ENCODE measurements at places on chromosomes 12 and 14.

DNA sequence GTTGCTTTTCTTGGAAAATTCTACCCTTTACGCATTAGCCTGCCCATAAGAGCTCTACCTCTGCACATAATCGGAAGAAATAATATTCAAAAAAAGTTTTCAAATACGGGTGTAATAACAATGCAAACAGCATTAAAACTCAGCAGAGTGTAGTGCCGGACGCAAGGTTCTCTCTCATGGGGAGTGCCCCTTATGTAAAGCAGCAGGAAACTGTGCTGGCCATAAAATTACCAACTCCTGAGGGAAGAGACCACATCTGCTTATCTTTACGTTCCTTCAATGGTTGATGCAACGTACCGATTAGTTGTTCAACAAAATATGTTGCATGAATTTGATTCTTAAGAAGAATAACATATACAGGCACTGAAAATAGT lies 118.7 kb upstream of the TMCC3 start:
- no peak for DNase-seq

- DNase-seq, result no peak
Observed at GRCh38 chr14:59240356-59240755, 51.9 kb downstream of the DAAM1 start.

DNA sequence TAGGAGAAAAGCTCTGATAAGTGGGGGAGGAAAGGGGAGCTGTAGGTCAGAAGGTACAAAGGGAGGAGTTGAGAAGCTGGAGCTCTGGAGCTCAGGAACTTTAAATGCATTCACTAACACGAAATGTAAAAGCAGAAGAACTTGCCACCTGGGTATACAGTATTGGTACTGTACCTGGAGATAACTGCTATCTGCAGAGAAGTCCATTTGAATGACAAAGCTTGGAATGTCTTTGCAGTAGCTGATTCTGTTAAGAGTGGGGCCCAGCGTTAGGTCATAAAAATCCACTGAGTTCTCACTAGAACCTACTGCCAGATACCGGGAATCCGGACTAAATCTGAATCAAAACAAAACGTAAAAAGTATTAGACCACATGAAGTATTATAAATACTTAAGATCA lies 55.6 kb downstream of the ZC3H14 start:
- DNase-seq, result no peak

- no peak for DNase-seq
Observed at GRCh38 chr12:49133014-49133413, 1.8 kb upstream of the TUBA1B start.

DNA sequence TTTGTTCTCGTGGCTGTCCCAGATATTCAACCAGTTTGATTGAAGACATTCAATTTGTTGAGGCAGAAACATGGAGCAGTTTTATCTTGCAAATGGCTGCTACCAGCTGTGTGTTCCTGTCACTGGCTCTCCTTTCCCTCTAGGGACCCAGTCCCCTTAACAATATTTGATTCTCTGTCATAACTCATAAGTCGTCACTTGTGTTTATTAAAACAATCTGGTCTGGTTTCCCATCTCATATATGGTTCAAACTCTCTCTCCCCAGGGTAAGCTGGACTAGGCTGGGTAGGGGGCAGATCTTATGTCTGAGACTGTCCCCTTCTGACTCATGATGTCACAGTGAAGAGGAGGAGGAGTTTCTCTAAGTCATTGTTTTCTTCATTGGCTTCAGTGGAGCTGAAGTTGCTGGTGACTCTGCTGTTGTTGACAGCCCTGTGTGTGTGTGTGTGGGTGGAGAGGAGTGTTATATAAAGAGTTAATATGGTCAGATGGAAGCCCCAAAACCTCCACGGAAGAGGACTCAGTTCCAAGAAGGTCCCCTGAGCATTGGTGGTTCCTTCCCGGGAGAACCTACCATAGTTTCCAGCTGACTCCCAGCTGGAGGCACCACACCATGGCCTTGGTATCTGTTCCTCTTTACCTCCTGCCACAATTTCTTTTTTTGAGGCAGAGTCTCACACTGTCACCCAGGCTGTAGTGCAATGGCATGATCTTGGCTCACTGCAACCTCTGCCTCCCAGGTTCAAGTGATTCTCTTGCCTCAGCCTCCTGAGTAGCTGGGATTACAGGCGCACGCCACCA lies 16.1 kb upstream of the GNG2 start:
- DNase-seq, result no peak

DNA sequence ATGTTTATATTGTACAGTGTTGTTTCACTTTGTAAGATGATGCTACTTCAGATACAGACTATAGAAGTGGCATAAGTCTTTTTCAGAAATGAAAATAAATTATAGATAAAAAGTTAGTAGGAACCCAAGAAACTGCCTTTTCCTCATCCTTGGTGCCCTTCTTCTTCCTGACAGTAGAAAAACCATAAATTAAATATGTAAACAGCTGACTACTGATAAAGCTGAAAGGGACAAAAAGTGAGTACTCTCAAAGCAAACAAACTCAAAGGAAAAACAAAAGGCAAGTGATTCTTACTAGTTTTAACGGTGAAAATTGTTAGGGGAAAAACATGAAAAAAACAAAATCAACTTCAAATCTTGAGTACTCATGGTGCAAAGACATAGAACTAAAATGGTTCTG lies 8.6 kb upstream of the C12orf50 start:
- no peak for DNase-seq

DNA sequence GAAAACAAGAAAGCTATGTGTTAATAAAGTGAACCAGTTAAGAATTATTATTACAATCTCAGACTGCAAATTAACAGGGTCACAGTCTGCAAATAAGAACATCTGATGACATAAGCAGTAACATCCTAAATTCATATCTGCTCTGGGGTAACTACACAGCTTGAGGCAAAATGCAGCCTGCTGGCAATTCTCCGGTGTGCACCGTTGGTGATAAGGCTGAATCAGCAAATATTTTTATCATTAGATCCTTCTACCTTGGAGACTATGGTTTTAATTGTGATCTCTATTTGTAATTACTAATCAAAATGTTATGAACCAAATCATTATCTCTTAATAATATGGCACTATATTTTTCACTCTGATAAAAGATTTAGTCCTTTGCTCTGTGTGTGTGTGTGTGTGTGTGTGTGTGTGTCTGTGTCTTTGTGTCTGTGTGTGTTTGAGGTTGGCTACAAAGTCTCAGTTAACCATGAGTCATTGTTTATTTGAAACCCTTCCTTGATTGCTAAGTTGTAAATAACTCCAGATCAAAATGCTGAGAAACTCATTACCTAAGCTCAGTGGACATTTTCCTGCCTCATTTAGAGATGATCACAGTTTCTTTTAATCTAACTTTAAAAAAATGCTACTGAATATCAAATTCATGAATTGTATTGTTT lies 442.6 kb downstream of the GXYLT1 start:
- DNase-seq, result no peak

DNA sequence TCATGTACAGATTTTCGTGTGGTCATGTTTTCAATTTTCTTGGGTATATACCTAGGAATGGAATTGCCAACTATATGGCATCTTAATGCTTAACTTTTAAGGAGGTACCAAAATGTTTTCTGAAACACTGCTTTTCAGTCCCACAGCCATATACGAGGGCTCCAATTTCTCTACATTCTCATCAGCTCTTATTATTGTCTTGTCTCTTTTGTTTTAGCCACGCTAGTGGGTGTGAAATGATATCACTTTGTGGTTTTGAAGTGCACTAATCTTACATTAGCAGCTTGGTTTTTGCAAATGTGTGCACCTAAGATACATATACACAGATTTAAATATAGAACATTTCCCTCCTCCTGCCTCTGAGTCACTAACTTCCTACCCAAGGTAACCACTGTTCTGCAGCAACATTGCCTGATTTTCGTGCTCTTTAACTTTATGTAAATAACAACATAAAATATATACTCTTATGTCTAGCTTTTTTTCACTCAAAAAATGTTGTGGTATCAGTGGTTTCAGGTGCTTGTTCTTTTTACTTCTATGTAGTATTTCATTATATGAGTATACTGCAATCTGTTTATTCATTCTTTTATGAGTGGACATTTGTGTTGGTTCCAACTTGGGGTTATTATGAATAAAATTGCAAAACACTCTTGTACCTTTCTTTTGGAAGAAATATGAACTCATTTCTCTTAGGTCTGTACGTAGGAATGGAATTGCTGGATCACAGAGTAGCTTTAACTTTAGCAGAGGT lies 73.1 kb downstream of the ZFP36L1 start:
- no peak for DNase-seq

GRCh38 chr12:60197589-60197988 lies 601.8 kb downstream of the SLC16A7 start:
- no peak for DNase-seq

DNA sequence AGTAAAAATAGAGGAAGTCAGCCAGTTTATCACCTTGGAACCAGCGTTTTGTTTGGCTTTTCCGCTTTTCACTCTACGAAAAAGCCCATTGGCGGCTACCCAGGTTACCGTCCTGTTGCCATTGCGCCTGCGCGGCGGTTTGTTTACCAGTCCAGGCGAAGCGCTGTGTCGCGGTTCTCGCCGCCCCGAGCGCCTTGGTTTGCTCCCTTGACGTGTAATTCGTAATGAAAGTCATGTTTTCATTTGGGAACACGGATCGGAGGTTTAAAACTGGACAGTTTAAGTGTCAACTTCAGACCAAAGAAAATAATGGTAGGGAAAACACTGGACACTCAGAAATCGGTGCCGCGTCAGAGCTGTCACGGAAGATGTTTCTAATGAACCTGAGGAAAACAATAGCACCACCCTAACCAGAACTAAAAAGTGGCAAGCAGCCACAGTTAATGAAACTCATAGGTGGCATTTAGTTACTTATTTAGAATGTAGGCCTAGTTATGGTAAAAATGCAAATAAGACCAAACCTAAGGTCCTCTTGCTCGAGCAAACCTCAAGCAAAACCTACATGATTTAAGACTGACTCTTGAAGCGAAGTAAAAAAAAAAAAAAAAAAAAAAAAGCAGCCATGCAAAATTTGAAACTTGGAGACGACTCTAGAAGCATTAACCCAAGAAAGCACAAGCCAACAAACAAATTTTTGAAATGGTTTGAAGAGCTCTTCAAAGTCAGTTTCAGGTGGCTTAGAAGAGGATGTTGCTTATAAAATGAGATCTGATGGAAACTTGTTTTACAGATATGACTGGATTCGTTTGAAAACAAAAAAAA lies 790 bp upstream of the GPR19 start:
- peak; percentile 73 for DNase-seq

DNA sequence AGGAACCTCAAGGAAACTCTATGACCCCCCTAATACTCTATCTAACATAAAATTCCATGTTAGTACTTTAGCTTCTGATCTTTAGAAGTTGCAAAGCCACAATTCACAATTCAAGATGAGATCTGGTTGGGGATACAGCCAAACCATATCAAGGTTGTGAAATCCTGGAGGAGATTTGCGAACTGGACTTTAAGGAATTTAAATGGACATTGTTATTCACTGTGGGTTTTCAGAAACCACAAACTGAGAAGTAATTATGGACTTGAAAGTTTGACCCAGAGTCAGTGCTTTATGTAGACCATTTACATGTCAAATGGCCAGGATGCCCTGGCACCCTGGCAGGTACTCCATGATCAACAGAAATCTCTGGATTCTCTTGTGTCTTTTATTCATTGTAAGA lies 14.2 kb upstream of the CDKL1 start:
- DNase-seq, result no peak

DNA sequence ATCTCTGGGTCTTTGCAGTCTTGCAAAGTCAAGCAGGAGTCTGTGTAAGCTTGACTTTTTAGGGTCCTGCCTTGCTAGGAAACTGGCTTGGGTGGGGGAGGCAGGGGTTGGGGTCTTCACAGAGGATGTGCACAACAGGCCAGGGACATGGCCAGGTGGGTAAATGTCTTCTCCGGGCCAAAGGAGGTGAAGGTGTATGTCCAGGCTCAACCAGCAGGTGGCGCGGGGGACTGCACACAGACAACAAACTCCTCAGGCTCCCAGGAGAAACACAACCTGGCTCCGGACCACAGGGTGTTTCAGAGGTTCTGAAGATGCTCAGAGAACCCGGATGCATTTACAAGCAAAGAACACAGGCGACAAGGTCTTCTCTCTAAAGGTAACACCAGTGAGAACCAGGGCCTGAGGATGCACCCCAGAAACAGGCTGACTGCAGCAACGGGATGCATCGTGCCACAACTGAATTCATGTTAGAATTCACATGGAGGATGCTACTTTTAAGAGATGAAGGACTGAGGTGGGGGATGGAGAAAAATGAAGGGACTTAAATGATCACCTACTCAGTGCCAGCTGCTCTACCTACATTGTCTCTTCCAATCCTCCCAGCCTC lies 56.0 kb downstream of the PLEKHG3 start:
- peak; percentile 3 for DNase-seq

- no peak for DNase-seq
Observed at GRCh38 chr12:53299101-53299453, 418 bp upstream of the MYG1 start.

DNA sequence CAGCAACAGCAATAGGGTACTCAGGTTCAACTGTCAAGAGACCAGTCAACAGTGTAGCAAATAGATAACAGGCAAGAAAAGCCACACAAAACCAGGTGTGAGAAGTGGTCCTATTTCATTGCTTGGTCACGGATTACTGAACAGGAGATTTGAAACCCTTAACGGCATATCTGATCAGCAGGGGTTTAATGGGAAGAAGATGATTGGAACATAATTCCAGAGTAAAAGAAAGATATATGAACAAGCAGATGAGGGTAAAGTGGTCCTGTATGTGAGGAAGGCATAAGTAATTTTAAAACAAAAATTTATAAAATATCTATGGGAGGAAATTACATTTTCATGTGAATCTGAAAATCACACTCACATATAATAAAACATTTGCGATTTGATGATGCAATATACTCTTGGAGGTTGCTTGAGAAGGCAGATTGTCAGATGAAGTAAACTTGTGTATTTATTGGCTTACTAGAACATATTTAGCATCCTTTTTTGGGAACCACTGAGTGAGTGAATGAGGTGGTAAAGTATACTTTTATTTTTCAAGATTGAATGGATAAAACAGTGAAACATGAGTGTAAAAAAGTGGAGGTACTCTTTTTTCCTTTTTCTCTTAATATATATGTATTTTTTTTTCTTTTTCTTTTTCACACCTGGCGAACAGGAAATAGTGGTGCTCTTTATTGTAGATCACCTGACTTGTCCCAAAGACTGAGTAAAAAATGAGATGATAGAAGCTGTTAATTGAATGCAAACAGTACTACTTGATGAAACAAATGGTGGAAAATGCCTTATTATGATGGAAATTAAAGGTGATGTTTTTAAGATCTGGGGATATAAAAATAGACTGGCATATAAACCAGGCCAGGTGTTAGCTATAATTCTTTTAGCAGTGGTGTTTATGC lies 21.6 kb upstream of the SDR39U1 start:
- DNase-seq, result no peak

- no peak for DNase-seq
Observed at GRCh38 chr12:88339966-88340365, 197.9 kb downstream of the TMTC3 start.
